ENCODE measurements at places on chromosomes 6 and 20. TPM values are rescaled to one million over a fixed set of nuclear protein-coding genes. Genes with fewer than 3 reads are reported as not detected.

DNA sequence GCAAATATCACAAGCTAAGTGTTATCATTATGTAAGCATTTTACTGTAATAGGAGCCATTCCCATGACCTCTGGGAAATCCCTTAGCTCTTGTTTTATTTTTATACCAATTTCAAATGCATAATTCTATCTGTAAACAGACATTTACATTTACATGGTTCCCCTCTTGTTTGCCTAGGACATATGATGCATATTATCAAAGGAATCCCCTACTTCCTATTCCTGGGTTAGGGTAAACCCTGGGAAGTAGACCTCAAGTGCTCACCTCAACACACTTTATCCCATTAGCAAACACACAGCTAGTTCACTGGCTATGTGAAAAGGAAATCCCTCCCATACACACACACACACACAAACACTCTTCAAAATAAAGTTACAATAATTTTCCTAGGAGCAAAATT lies 27.1 kb downstream of the PDE10A start:
- no peak for DNase-seq

DNA sequence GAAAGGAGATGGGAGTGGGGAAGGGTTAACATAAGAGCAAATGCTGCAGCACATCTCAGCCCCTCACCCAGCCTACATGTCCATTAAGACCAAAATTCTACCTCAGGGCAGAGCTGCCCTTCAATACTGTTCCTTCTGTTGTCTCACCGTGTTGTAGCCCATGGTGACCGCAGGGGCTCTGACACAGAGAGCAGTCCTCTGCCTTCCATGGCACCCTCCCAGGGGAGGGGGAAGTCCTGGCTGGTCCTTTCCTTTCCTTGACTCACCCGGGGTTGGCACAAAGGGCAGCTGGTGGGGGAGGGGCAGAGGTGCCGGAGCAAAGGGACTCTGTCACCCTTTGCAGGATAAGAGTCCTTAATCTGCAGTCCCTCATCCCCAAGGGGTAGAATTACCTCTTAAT lies 15.2 kb downstream of the NKX2-2 start:
- DNase-seq = no peak

DNA sequence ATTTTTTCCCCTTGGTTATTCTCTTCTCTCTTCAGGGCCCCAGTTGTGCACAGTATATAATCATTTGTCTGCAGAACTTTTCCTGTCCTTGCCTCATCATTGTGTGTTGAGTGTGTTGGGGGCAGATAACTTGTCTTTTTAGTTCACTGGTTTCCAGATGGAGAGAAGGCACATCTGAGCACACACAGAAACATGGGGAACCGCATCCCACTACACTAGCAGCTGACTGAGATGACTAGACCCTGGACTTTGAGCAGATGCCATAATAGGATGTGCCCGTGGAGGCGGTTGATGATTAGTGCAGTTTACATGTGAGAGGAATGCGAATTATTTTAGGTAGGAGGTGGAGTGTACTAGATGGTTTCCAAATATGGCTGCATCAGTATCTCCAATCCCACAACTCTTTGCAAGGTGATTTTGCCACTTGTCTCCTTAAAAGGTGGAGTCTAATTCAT lies 26.5 kb upstream of the SH3BGRL2 start:
- DNase-seq = no peak

GRCh38 chr6:113591896-113592827 lies 265.0 kb upstream of the MARCKS start:
- DNase-seq = no peak

- no peak for DNase-seq
Measured at GRCh38 chr20:1373036-1373435, 19.8 kb downstream of the FKBP1A start.

The C4B gene
- 6.6 TPM for total RNA-seq
